ENCODE measurements at places on chromosomes 3 and 15. TPM values are rescaled to one million over a fixed set of nuclear protein-coding genes. Genes with fewer than 3 reads are reported as not detected.

The MRAS gene
- total RNA-seq, result 55.0 TPM

The CCR8 gene
- not detected for total RNA-seq

- no peak for DNase-seq
- no peaks in the 10 kb centered on the region for H3K36me3 ChIP-seq
- H3K4me1 ChIP-seq, result no peaks in the 10 kb centered on the region
- no peaks in the 10 kb centered on the region for H3K27me3 ChIP-seq
Observed at GRCh38 chr3:182622241-182622545, 171.1 kb upstream of the ATP11B start.

- peaks cover 7% of the 10 kb centered on the region for H3K4me1 ChIP-seq
- H3K27ac ChIP-seq, result no peak overlapping the region
- peak; percentile 93 for DNase-seq
Observed at GRCh38 chr3:171566803-171567422, 106.7 kb upstream of the TNIK start.

- no peaks in the 10 kb centered on the region for H3K27me3 ChIP-seq
- peaks cover 33% of the 10 kb centered on the region for H3K36me3 ChIP-seq
- H3K27ac ChIP-seq, result peak within 1 kb of the TSS; percentile 93
Observed at GRCh38 chr3:49132437-49133225, at the start of gene LAMB2. Gene LAMB2, minus strand, starts transcription at chr3:49133050. Its CDS starts 183 bp downstream, at chr3:49132867.

DNA sequence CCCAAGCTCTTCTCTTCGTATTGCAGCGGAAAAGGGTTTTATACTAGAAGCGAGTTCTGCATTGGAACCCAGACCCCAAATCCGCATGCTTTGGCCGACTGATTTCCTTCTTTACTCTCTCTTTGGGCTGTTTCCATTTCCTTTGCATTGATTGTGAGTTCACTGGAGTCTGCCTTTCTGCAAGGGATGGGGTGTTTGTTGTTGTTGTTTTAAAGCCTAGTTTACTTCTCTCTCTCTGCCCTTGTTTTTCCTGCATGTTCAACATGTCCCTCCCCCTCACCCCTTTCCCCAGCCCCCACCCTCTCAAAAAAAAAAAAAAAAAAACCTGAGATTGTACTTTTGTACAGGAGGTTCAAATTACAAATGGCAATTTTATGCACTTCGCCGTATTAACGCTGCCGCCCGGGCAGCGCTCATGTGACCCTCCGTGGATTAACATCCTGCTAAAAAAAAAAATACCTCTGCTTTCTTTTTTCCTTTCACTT lies 2.2 kb downstream of the NR2F2 start:
- peaks cover 25% of the 10 kb centered on the region for H3K4me1 ChIP-seq
- H3K4me3 ChIP-seq, result peak overlapping the region; percentile 88
- H3K36me3 ChIP-seq, result peaks cover 21% of the 10 kb centered on the region

DNA sequence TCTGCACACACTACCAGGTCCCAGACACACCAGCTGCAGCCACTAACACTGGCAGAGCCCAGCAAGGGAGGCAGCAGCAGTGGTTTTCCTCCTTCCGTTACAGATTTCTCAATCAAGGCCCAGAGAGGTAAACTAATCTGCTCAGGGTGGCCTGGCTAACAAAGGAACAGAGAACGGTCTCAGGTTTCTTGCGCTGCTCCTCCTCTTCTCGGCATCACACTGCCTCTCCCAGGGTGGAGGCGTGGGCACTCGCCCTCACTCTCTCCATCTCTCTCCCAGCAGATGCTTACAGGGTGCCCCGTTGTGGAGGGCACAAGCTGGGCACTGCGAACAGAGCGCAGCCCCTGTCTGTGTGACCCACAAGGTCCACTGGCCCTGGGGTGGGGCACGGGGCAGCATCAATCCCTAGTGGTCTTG lies 228.7 kb downstream of the VPS13C start:
- H3K36me3 ChIP-seq, result no peaks in the 10 kb centered on the region
- H3K27ac ChIP-seq, result no peak overlapping the region
- H3K27me3 ChIP-seq, result peaks cover 2% of the 10 kb centered on the region
- no peak for DNase-seq
- no peak overlapping the region for H3K4me3 ChIP-seq
- H3K4me1 ChIP-seq, result peaks cover 18% of the 10 kb centered on the region

- peak overlapping the region; percentile 29 for H3K27ac ChIP-seq
- no peak for DNase-seq
- no peak overlapping the region for H3K4me3 ChIP-seq
- no peaks in the 10 kb centered on the region for H3K27me3 ChIP-seq
Observed at GRCh38 chr15:92667287-92667904, 11.8 kb upstream of the FAM174B start.

The SEMA3F gene
- total RNA-seq, result 17.1 TPM

GRCh38 chr3:43999728-44000319 lies 241.9 kb upstream of the TOPAZ1 start:
- H3K36me3 ChIP-seq, result no peaks in the 10 kb centered on the region
- DNase-seq, result no peak

The UCN2 gene
- total RNA-seq, result not detected

GRCh38 chr15:62212741-62213140 lies 47.7 kb upstream of the C2CD4B start:
- H3K4me3 ChIP-seq, result no peak overlapping the region
- H3K4me1 ChIP-seq, result no peaks in the 10 kb centered on the region

The CRYGS gene
- total RNA-seq, result 5.1 TPM

- H3K36me3 ChIP-seq, result no peaks in the 10 kb centered on the region
- H3K4me3 ChIP-seq, result no peak overlapping the region
- no peaks in the 10 kb centered on the region for H3K27me3 ChIP-seq
- DNase-seq, result no peak
- H3K27ac ChIP-seq, result no peak overlapping the region
- no peaks in the 10 kb centered on the region for H3K4me1 ChIP-seq
Observed at GRCh38 chr3:108159105-108159504, 63.1 kb downstream of the IFT57 start.

DNA sequence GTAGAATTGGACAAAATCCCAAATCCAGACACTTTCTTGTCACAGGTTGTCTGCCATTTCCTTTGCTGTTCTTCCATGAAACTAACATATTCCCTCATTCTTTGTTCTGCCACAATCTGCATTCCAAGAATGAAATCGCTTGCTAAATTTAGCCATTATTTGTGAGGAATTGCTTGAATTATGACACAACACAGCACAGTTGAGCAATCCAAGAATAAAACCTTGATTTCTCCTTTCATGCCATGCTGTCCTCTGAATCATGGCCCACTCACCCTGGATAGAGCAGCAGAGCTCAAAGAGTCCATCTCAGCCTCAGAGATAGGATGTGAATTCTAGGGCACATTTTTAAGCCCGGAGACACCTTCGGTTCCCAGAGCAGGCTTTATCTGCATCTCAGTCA lies 35.2 kb upstream of the GREM1 start:
- H3K27me3 ChIP-seq, result no peaks in the 10 kb centered on the region
- no peaks in the 10 kb centered on the region for H3K4me1 ChIP-seq
- DNase-seq, result no peak
- no peak overlapping the region for H3K27ac ChIP-seq
- H3K36me3 ChIP-seq, result no peaks in the 10 kb centered on the region

All from spinal cord (tissue), 10 donors.